NCI-H187 (cell line): ENCODE measurements at places on chromosomes 16 and 17.

GRCh38 chr16:19716183-19716582 lies 1.8 kb downstream of the KNOP1 start:
- no peak for DNase-seq

DNA sequence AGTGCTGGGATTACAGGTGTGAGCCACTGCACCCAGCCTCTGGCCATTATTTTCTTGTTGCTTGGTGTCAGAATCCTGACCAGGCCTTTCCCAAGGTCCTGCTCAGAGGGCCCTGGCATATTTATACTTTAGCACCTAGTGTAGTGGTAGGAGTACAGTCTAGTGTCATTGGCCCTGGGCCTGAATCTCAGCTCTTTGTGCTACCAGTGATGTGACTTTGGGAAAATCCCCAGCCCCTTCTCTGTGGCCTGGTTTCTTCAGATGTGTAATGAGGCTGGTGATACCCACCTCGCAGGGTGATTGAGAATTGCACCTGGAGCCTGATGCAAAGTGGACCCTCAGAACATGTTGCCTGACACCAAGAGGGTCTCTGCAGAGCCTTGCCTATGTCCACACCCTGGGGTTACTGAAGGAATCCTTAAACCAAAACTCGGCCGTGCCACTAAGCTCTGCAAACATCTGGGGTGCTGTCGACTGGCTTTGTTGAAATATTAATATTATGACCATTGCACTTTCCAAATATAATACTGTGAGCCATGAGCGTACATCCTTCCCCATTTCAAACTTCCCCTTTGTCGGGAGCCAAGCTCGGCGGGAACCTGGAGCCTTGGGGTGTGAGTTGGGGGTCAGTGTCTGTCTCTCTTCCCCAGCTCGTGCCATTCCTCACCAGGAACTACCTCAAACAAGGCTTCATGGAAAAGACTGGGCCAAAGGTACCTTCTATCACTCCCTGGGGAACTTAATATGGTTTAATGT lies 18.0 kb upstream of the RNF135 start:
- no peak for DNase-seq

DNA sequence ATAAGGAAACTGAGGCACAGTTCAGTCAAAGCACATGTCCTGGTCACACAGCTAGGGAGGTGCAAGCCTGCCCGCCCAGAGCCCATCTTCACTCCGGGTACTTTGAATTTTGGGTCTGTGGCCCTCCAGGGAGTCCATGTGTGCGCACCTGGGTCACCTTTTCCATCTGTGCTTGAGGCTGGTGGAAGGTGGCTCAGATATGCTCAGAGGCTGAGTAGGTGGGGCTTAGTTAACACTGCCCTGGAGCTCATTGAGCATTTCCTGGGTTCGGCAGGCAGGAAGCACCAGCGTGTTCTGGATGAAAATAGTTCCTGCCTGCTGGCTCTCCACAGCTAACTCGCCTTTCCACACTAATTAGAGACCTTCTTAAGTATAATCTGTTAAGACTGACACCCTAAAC lies 19.2 kb downstream of the FAM234A start:
- no peak for DNase-seq

DNA sequence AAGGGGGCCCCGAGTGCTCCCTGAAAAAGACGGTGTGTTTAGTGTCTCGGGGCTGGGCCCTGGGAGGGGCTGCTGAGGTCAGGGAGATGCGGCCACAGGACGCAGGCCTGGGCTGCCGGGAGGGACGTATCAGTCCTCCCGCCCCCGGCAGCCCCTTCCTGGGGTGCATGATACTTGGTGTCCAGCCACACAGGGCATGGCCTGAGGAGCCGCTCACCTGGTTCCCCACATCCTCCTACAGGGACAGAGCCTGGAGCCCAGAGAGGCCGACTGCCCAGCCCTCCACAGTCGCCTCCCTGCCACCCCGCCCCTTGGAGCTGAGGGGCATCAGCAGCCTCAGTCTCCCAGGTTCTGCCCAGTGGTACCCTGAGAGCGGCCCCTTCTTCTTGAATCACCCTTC lies 12.0 kb upstream of the DEF8 start:
- DNase-seq, result no peak

- DNase-seq, result no peak
Observed at GRCh38 chr16:2493605-2494004, 18.7 kb downstream of the TBC1D24 start.

- no peak for DNase-seq
Observed at GRCh38 chr17:3985846-3986245, 21.6 kb upstream of the ATP2A3 start.
